Activated naive CD4-positive, alpha-beta T cell treated with anti-CD3 and anti-CD28 coated beads for 36 hours (primary cell): ENCODE measurements at places on chromosomes 12 and 14. TPM values are rescaled to one million over a fixed set of nuclear protein-coding genes. Genes with fewer than 3 reads are reported as not detected.

TEDC1 gene
- total RNA-seq = 27.8 TPM

CD27 gene
- 56.7 TPM for total RNA-seq

GLIPR1L1 gene
- total RNA-seq = not detected

NEUROD4 gene
- total RNA-seq = not detected

KITLG gene
- total RNA-seq = 0.15 TPM

GPR68 gene
- 1.2 TPM for total RNA-seq

CMTM5 gene
- not detected for total RNA-seq

C12orf50 gene
- 0.07 TPM for total RNA-seq

CCDC197 gene
- not detected for total RNA-seq

- DNase-seq = peak; percentile 84
Observed at GRCh38 chr12:9673404-9674225, 4.1 kb downstream of the CLEC2D start.

GRCh38 chr14:81172353-81172752 is 48.4 kb downstream of the GTF2A1 start:
- no peak for DNase-seq

GRCh38 chr12:116055895-116056607 is 221.4 kb downstream of the MED13L start:
- DNase-seq = no peak

DNA sequence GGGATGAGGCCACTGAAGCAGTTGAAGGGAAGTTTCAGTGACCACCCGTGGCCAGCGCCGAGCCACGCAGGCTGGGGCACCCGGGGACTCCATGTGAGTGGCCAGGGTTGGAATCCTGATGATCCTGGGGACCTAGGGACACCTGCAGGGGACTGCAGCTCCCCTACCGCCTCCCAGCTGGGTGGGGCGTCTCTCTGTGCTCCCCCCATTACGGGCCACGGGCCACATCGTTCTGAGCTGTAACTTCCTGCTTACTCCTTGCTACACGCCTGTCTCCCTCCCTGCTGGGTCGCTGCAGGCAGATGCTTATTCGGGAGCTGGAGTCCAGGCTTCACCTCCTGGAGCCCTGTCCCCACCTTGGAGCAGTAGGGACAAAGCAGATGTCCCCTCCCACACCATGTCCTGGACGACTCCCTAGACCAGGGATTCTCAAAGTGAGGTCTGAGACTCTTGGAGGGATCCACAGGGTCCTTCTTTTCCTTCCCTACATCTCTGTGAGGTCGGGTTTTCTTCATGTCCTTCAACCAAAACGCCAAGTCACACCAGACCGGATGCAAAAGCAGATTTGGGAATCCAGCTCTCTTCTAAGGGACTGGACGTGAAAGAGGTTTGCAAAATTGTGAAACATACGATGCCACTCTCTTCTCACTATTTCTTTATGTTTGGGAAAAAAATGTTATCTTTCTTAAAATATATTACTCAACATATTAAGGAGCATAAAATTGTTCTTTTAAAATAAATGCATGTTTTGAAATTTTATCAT is 85.9 kb upstream of the NCOR2 start:
- no peak for DNase-seq

DNA sequence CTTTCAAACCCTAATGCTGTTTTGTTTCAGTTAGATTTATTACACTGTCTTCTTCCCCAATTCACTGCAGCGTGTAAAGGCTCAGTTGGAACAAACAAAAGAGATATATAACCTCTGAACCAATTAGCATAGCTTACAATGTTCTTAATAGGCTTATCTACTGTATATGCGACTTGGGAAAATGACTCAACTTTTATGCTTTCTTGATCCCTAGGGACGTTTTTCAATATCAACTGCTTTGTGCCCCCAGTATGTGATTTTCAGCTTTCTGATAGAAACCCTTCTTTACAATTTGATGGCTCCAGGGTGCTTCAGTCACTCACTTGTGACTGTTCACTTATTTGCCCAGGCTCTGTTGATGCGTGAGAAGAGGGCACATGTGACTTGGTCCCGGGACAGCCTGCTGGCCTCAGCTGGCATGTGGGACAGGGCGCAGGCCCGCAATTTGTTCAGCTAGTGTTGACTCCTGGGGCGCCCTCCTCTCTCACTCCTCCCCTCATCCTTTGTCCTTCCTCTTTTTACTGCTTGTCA is 107.1 kb downstream of the TMTC2 start:
- DNase-seq = no peak

GRCh38 chr12:6476489-6476888 is 6.0 kb upstream of the VAMP1 start:
- DNase-seq = no peak

DNA sequence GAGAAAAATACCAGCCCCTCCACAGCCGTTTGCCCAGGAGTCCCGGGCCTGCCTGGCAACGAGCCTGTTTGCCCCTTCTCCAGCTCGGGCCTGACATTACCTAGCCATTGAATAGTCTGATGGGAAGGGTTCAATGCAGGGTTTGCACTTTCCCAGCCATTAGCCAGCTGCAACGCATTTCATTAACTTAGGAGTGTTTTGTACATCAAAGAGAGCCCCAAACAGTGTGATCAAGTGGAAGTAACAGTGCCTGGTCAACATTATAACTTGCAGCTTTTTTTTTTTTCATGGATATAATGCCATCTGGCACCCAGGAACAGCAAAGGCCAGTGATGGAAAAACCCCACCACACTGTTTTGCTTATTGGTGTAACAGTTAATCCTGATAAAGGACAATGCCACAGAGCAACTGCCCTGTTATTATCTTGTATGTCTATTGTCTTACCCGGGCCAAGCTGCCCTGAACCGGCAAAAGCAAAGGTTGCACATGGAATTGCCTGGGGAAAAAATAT is 38.0 kb downstream of the BTG1 start:
- DNase-seq = no peak

- no peak for DNase-seq
Observed at GRCh38 chr12:100311317-100311716, 44.3 kb downstream of the SCYL2 start.

GRCh38 chr14:89519040-89519439 is 102.0 kb upstream of the FOXN3 start:
- DNase-seq = no peak

GRCh38 chr12:114355389-114356088 is 50.4 kb downstream of the TBX5 start:
- no peak for DNase-seq

DNA sequence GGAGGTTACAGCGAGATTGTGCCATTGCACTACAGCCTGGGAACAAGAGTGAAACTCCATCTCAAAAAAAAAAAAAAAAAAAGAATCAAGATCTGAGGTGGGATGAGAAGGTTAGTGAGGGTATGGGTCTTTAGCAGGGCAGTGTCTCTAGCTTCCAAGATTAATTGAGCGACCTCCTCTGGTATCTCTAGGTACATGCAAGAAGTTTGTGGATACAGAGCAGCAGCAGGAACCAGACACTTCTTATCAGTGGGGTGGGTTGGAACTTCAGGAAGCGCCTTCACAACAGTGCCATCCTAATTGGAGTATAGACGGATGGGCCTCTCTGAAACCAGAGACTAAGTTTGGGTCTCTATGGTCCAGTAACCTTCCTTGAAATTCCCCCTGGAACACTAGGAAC is 51.9 kb upstream of the CISTR start:
- DNase-seq = no peak

GRCh38 chr14:56219666-56220413 is 101.6 kb downstream of the PELI2 start:
- no peak for DNase-seq

DNA sequence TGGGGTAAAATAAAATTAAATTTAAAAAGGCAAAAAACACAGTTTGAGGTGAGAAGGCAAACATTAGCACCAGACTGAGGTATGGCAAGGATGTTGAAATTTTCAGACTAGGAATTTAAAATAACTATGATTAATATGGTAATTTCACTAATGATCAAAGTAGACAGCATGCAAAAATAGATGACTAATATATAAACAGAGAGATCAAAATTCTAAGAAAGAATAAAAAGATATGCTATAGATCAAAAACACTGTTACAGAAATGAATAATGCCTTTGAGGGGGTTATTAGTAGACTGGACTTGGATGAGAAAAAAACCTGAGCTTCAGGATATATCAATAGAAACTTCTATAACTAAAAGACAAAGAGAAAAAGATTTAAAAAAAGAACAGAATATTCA is 14.4 kb upstream of the GALNT8 start:
- DNase-seq = no peak

DNA sequence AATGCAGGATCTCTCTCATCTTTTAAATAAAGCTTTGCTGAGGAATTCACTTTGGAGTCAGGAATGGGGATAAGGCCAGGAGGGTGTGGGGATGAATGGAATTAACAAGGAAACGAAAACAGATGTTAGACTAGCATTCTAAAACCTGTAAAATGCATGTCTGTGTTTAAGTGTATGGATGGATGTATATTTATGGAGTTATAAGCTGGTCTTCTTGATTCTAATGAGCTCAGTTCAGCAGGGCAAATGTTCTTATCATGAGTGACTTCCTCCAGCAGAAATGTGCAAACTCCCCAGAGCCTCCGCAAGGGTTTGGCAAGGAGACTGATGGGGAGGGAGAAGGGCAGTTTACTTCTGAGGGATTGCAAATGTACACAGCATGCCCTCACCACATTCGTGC is 149.1 kb downstream of the NTF3 start:
- no peak for DNase-seq

- no peak for DNase-seq
Observed at GRCh38 chr14:29311983-29312382, 545.4 kb downstream of the FOXG1 start.

DNA sequence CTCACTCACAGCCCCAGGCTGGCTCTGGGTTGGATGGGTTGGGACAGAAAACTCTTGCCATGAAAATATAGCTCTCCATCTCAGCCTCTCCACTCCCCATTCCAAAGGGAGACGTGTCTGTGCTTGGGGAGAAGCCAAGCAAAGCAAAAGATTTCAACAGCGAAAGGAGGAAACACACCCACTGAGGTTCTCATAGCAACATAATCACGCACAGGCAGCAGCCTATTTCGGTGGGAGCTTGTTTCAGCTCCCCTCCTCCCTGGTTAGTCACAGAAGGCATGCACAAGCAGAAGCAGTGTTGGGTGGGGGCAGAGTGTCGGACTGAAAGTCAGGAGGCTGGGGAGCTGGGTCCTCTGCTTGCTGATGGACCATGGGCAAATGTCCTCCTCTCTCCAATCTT is 1.9 kb upstream of the PRMT8 start:
- no peak for DNase-seq

DNA sequence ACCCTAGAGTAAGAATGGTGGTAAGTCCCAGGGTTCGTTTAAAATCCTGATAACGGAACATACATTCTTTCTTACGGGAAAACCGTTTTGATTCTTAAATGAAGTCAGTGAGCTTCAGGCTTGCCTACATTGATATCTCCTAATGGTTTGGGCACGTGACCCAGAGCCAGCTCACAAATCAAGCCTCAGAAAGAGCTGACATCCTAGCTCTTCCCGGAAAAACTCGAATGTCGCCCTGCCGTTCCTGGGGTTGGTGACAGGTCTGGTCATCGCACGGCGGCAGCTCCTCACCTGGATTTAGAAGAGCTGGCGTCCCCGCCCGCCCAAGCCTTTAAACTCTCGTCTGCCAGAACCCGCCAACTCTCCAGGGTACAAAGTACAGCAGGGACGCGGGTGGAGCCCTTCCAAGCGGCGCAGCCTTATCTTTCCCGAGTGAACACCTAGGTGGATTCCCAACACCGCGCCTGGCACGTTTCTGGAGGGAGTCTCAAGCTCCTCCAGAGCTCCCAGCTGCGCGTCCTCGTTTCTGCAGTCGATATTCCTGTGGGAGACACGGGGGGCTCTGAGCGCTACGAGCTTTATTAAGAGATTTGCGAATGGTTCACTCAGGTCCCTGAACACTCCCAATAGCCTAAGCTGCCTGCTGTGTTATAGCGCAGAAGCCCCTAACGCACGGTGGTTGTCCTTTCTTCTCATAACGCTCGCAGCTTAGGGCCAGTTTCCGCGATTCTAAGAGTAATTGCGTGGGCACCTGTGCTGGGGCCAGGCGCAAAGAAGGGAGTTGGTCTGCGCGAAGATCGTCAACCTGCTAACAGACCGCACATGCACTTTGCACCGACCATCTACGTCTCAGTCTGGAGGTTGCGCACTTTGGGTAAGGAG is at the start of gene SSTR1:
SSTR1 (plus strand) TSS at position 169 of the 882 bp plus-strand sequence. CDS start 1,486 bp downstream, outside the sequence.
- peak; percentile 6 for DNase-seq

GRCh38 chr12:124730455-124730932 is 133.2 kb downstream of the SCARB1 start:
- no peak for DNase-seq

DNA sequence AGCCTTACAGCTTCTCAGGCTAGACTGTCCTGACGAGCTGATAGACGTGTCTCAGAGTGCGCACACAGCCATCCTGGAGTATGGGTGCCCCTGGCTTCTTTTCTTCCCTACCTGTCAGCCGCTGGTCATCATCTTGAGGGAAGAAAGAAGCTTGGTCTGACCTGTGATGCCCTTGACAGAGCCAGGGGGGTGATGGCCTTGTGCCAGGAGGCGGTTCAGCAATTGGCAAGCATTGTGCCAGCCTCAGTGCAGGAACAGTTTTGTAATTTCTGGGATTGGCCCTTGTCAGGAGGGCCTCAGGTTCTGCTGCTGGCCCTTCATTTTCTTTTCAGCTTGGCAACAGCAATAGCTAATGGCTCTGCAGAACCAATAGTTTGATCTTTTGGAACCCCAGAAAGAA is 80.1 kb downstream of the ADCK1 start:
- DNase-seq = no peak

DNA sequence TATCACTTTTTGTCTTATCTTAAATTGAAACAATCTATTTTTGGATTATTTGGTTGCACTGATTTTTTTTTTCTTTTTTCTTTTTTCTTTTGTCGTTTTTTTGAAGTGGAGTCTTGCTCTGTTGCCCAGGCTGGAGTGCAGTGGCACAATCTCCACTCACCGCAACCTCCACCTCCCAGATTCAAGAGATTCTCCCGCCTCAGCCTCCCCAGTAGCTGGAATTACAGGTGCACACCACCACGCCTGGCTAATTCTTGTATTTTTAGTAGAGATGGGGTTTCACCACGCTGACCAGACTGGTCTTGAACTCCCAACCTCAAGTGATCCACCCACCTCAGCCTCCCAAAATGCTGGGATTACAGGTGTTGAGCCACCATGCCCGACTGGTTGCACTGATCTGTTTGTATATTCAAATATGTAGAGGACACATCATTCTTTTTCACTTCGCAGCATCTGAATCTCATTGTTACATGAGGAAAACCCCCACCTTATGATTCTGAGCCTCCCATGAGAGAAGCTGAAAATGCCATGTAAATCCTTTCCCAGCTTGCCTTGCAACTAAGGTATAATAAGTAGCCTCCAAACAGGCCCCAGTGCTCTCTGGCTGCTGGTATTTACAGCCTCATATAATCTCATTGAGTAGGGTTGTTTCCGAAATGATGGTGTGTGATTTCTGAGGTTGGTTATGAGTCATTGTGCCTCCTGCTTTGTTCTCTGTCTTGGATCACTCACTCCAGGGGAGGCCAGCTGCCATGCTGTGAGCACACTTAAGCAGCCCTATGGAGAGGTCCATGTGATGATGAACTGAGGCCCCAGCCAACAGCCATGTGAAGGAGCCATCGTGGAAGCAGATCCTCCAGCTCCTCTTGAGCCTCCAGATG is 5.2 kb upstream of the HSP90B1 start:
- DNase-seq = peak; percentile 86
